RWPE1 (cell line): ENCODE measurements at places on chromosomes 4 and X.

- DNase-seq, result no peak
Measured at GRCh38 chr4:147101678-147102077, 156.0 kb upstream of the TTC29 start.

DNA sequence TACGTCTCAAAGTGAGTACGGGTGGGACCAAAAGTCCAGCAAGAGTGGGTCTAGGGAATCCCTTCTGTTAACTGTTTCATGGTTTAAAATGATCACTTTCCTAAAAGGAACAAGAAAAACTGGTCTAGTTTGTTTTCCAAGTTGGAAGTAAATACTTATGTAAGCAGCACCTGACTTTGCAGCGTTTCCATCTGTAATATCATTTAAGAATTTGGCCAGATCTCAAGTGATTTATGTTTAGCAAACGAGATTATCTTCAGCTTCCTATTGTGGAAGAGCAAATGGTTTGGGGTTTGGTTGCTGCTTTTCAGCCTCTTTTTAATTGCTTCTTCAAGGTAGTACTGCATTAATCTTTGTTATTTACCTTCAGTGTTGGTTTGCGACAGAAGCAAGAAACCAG is 50.4 kb downstream of the FHIP1A start:
- no peak for DNase-seq

- DNase-seq, result no peak
Measured at GRCh38 chr4:23333556-23333945, 556.3 kb downstream of the PPARGC1A start.

- DNase-seq, result no peak
Measured at GRCh38 chr4:105352826-105353225, 121.0 kb downstream of the PPA2 start.

DNA sequence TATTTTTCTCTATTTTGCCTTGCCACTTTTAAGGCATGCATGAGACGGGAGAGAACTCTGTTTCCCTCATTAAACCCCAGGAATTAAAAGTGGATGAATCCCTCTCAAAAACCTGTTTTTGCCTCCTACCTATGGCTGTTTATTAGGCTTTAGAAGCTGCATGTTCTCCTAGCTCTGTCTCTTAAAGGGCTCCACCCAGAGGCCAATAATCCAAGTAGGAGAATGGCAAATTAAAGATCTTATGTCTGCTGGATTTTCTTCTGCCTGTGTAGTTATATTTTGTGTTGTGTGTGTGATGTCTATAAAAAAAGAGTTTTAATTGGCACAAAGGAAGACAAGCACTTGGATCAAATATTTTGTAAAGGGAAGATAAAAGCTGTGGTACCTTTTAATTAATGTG is 32.4 kb downstream of the MAGEC1 start:
- DNase-seq, result no peak

DNA sequence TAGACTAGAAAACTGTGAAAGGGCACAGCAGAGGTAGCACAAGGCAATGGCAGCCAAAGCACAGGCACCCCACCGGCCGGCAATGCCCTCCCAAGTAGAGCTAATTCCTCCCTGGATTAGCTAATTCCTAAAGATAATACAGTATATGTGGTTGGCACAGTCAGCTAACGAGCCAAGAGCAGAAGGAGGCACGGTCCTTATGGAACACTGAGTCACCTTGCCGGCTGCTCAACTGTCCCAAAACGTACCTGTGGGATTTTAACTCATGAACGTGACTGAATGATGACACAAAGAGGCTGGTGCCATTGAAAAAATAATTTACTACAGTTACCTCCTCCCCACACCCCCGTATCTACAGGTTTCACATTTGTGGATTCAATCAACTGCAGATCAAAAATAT is 9.1 kb upstream of the FGFBP1 start:
- no peak for DNase-seq

GRCh38 chr4:110632506-110633357 is 9.9 kb upstream of the PITX2 start:
- no peak for DNase-seq

GRCh38 chr4:100311181-100311580 is 120.9 kb upstream of the DDIT4L start:
- DNase-seq, result no peak

- peak; percentile 8 for DNase-seq
Measured at GRCh38 chr4:131001371-131001770, 1905.4 kb downstream of the C4orf33 start.

GRCh38 chr4:2650276-2650675 is 105.9 kb downstream of the TNIP2 start:
- no peak for DNase-seq

DNA sequence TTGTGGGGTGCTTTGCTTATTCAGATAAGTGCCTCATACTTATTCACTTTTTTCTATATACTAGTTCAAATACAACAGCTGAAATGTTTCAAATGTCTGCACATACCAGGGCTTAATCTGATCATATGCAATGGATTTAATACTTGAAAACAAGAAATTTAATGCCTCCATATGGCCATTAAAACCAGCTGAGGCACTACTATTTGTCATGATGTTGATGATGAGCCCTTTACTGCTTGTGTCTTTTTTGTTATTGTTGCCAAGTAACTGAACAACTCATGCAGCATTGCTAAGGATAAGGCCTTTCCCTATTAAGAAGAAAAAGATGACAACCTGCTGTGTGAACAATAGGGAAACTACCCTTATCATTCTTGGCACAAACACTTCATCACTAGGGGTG is 52.5 kb downstream of the MAGEB10 start:
- DNase-seq, result no peak

GRCh38 chr4:55184600-55185523 is 59.5 kb upstream of the KDR start:
- no peak for DNase-seq

DNA sequence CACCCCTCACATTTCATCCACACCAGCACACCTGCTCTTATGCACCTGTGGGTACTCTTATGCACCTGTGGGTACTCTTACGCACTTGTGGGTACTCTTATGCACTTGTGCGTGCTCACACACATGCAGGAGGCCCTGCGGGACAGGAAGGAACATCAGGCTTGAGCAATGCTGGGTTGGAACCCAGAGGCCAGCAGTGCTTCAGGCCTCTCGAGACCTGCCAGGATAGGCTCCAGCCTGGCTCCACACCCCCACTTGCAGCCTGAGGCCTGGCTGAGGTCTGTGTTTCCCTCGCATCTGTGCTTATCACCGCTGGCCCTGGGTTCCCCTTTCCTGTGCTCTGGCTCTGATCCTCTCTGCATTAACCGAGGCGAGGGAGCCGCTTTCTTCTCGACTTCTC is 34.7 kb downstream of the SORCS2 start:
- DNase-seq, result no peak

DNA sequence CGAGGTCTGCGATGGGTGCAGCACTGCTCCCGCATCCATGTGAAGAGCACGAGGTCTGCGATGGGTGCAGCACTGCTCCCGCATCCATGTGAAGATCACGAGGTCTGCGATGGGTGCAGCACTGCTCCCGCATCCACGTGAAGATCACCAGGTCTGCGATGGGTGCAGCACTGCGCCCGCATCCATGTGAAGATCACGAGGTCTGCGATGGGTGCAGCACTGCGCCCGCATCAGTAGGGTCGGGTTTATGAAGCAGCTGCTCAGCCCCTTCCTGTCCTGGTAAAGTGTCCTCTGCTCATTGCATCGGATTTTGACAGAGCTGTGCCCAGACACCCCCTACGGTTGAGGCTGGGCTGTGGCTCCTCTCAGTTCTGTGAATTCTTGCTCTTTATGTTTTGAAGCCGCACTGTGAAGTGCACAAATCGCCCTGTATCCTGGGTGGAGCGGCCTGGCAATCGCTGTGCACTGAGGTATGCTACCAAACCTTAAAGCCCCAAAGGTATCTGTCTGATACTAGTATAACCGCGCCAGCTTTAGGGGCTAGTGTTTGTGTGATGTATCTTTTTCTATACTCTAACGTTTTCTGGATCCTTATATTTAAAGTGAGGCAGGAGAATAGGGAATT is 98.7 kb downstream of the CPZ start:
- no peak for DNase-seq

DNA sequence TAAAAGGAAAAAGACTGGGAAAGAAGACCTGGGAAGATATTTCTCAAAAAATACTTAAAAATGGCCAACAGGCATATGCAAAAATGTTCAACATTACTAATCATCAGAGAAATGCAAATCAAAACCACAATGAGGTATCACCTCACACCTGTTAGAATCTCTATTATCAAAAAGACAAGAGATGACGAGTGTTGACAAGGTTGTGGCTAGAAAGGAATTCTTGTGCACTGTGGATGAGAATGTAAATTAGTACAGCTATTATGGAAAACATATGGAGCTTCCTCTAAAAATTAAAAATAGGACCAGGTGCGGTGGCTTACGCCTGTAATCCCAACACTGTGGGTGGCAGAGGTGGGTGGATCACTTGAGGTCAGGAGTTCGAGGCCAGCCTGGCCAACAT is 50.0 kb downstream of the C4orf46 start:
- DNase-seq, result no peak

DNA sequence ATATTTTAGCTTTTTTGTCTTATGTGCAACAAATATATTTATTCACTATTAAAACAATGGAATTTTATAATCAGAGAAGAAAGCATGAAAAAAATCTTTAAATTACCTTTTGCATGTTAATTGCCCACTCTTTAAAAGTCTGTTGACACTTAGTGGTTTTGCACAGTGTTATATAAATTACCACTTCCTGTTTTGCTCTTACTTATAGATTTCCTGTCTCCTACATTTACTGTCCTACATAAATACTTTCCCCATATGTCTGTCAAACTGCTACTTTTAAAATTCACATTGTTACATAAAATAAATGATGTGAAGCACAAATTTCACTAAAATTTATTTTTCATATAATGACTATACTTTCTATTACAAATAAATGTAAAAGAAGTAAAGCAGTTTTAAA is 161.1 kb upstream of the NDST4 start:
- no peak for DNase-seq

DNA sequence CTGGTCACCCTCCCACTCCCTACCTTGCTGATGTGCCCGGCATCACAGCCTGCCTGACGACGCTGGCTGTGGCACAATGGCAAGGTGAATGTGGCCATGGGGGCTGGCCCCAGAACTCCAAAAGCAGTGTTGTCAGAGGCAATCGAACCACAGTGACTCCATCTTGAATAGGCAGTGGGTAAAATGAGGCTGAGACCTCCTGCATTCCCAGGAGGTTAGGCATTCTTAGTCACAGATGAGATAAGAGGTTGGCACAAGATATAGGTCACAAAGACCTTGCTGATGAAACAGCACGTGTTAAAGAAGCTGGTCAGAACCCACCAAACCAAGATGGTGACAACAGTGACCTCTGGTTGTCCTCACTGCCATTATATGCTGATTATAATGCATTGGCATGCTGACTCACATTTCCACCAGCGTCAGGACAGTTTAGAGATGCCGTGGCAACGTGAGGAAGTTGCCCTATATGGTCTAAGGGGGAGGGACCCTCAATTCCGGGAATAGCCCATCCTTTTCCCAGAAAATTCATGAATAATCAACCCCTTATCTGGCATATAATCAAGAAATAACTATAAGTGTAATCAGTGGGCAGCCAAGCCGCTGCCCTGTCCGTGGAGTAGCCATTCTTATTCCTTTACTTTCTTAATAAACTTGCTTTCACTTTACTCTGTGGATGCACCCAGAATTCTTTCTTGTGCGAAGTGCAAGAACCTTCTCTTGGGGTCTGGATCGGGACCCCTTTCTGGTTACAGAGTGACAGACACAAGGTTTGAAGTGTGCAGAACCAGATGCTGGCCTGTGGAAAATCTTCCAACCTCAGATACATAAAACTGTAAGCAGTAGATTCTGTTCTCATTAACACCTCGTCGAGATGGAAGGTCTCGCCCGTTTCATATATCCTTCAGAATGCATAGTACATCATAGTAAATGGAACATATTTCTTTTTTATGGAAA is 26.8 kb upstream of the CLDN24 start:
- peak; percentile 58 for DNase-seq

DNA sequence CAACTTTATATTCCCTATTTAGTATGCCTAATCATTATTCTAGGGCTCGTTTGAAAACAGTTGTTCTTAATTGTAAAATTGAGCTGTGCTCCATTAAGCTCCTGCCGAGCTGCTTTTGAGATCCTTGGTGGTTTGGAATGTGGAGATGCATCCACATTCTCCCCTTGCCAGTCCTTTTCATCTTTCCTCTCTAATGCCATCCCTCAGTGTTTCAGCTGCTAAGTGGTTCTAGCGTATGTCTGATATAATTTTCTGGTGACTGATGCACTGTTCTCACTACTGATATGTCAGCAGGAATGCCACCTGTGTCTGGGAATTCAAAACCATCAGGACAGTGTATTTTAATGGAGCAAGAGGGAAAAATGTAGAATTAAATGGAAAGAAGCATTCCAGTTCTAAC is 1085.0 kb downstream of the CCSER1 start:
- DNase-seq, result no peak

- no peak for DNase-seq
Measured at GRCh38 chrX:18937173-18937572, 46.7 kb downstream of the PHKA2 start.

DNA sequence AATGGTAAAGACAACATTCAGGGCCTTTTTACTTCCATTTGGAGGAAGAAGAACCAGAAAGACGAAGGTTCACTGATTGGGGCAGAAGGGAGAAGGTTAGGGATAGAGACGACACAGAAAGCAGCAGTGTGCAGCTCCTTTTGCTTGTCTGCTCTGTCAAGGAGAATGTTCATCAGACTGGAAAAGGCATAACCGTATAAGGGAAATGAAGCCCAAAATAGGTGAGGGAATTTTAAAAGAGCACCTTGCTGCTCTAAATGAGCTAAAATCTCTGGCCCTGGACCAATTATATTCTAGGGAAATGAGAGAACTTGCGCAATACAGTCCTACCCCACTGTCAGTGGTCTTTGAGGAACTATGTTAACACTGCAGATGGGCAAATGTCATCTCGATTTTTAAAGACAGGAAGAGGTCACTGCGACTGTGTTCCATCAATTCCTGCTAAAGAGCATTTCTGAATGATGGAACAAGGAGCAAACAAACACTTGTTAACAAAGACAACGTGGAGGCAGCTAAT is 909.8 kb upstream of the FTHL17 start:
- no peak for DNase-seq

GRCh38 chr4:622996-623913 is 2.1 kb upstream of the PDE6B start:
- DNase-seq, result no peak

- DNase-seq, result no peak
Measured at GRCh38 chr4:68272380-68272779, 26.9 kb upstream of the TMPRSS11B start.

DNA sequence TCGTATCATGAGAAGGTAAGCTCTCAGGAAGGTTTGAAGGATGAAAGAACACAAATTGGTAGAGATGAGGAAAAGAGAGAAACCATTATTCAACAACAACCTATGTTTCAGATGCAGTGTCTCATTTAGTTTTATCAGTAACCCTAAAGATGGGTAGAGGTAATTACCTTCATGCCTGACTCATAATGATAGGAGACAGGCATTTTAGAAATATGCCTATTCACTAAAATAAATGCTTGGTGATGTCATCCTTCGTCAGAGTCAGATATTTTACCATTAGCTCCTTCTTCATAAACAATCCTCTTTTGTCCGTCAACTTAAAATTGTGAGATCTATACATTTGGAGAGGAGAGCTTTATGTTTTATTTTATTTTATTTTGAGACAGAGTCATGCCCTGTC is 21.5 kb upstream of the RNF150 start:
- DNase-seq, result no peak

- DNase-seq, result no peak
Measured at GRCh38 chrX:148574237-148574973, 74.0 kb downstream of the AFF2 start.
